ENCODE measurements at places on chromosomes 4 and X. TPM values are rescaled to one million over a fixed set of nuclear protein-coding genes. Genes with fewer than 3 reads are reported as not detected.

- DNase-seq: no peak
Measured at GRCh38 chr4:185849664-185850550, 37.9 kb upstream of the SORBS2 start.

MUC7 gene
- total RNA-seq: not detected

GRCh38 chrX:88940904-88941303 is 193.9 kb downstream of the CPXCR1 start:
- no peak for DNase-seq

HOPX gene
- not detected for total RNA-seq

FRMD7 gene
- total RNA-seq: not detected

- no peak for DNase-seq
Measured at GRCh38 chr4:45294464-45294863, 568.1 kb upstream of the GNPDA2 start.

GAGE12F gene
- 2.2 TPM for total RNA-seq

DNA sequence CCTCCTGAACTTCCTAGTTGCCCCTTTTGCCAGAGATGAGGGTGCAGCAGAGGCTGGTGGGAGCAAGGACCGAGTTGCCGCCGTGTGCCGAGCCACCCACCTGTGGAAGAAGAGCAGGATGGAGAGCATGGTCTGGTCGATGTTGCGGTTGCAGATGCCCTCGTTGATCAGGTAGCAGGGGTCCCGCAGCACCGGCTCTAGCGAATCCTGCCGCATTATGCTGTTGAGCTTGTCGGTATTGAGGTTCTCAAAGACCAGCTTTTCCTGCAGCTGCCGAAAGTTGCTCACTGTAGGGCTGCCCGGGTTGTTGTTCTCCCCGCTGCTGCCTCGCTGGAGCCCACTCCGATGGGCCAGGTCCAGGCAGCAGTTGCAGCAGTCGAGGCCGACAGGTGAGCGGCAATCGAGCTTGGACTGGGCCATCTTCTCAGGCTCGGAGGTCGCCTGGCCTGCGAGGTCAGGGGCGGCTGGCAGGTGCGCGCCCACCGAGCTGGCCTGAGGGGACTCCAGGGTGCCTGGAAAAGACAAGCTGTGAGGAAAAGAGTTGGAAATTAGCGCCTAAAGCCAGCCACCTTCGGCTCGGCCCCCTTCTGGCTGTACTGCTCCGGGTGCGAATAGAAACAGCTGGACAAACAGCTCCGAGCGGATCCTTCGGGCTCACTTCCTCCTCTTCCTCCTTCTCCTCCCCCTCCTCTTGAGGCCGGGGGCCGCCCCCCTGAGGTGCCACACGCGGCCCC is 420 bp downstream of the TSC22D3 start:
- no peak for DNase-seq

DNA sequence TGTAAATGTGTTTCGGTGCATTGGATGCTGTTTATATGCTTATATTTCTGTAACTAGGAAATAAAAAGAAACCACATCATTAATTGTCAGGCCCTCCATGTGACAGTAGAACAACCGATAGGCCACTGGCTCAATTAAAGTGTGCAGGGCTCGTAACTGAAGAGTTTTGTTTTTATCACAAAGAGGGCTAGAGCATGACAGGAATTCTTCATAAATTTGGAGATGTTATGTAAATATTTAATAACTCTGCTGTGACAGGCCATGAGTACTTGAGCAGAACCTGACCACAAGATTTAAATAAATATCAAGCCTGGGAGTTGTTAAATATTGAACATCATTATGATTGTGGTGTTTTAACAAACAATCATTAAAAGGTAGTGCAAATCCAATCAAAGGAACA is 55.9 kb downstream of the MID1 start:
- DNase-seq: no peak

- DNase-seq: no peak
Measured at GRCh38 chr4:99642725-99643489, 14.7 kb downstream of the C4orf54 start.

- no peak for DNase-seq
Measured at GRCh38 chr4:16439768-16440167, 213.5 kb upstream of the TAPT1 start.

DNA sequence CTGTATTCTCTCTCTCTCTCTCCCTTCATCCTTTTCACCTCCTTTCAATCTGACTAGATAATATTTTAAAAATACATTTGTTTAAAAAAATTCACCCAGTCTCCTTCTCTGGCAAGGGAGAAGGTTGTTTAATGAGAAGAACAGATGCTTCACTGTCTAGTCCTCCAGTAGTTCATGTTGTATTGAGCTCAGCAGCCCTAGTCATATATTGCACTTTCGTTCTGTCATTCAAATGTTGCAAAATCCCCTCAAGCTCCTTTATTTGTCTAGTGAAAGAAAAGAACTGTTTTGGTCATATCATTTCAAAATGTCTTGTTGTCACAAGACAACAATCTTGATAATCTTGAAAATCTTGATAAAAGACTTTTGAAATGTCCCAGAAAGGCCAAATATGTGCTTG is 248.0 kb downstream of the GALNTL6 start:
- DNase-seq: no peak

LRAT gene
- 0.03 TPM for total RNA-seq

DNA sequence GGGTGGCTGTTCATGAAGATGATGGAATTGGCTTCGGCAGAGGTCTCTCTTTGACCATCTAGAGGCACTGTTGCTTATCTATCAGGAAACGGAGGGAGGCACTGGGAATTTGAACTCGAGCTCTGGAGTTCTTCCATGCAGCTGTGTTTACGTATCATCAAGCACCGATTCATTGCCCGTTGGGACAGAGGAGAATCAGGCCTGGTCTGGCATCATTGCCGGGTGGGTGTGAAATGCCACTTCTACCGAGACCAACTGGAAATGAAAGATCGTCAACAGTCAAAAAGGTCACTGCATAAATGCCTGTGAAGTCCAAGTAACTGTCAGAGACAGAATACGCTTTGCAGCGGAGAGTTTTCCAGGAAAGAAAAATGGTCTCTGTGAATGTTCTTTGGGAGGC is 166.9 kb downstream of the ASMT start:
- no peak for DNase-seq

- DNase-seq: no peak
Measured at GRCh38 chrX:126967225-126967624, 147.7 kb downstream of the PRR32 start.

GRCh38 chr4:116016201-116016600 is 902.8 kb upstream of the NDST4 start:
- peak; percentile 51 for DNase-seq

- no peak for DNase-seq
Measured at GRCh38 chr4:69522554-69522953, 26.8 kb upstream of the UGT2B4 start.

GRCh38 chr4:185997296-185997695 is 71.7 kb upstream of the TLR3 start:
- no peak for DNase-seq

DNA sequence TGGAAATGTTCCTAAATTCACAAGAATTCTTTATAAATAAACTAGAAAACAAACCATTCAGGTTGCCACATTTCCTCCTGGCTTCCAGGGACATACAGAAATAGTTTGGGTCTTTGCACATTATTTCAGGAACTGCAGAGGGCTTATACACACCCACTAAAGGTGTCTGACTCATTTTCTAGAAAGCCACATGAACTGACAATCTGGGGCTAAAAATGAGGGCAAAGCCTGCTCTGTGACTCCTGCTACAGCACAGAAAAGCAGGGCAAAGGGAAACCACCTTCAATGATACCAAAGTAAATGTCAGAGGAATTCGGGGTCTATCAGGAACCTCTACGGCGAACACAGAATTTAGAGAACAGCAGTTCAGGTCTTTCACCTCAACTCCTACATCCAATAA is 112.2 kb upstream of the MAP3K15 start:
- peak; percentile 35 for DNase-seq

DNA sequence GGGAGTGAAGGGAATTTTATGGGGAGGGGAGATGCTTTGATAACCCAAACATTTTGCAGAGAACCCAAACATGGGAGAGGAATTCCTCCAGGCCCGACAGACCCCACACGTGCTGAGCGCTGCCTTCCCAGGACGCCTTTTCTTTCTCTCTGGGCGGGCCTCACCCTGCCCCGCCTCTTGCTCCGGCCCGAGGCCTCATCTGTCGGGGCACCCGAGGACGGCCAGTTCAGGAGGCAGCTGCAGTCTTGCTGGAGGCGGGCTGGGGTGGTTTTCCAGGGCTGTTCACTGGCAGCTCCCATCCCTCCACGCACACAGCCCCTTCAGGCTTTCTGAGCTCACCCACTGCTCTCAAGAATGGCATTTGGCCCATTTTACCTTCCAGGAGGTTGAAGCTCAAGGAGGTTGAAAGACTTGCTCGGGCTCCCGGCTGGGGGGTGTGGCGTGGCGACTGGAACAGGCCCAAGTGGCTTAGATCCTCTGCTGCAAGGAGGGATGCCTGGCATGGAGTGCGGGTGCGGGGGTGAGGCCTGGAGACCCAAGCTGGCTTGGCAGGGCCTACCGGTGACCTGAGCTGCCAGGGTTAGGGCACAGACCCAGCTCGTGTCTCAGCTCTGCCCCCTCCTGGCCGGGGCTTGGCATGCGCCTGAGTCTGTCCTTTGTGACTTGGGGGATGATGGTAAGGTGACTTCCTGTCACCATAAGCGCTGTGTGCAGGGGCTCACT is 99.2 kb downstream of the PSAPL1 start:
- DNase-seq: peak; percentile 71

- no peak for DNase-seq
Measured at GRCh38 chrX:49060914-49061313, 2.1 kb downstream of the CCDC120 start.

GRCh38 chr4:169109035-169109675 is 99.1 kb upstream of the CBR4 start:
- no peak for DNase-seq

SMIM31 gene
- not detected for total RNA-seq

DNA sequence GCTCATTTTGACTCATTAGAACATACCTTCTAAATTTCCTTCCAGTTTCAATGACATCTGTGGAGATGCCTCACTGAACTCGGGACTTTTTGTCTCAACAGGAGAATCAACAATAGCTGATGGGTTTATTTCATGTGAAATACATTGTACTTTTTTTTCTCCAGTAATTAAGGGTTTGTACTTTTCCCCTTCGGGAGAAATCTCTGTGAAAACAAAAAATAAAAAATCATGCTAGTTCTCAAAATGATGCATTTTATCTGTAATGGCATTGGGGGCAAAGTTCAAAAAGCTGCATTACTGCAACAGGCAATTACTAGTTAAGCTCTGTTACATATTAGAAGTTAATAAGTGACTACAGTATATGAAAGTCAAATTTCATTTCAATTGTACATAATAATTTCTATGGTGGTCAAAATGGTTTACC is 167.3 kb upstream of the SH3RF1 start:
- no peak for DNase-seq

F8A2 gene
- total RNA-seq: not detected

- no peak for DNase-seq
Measured at GRCh38 chr4:29770627-29771026, 949.5 kb upstream of the PCDH7 start.

- DNase-seq: no peak
Measured at GRCh38 chr4:88865046-88865445, 167.4 kb upstream of the NAP1L5 start.

DMD gene
- total RNA-seq: 24.0 TPM

- peak; percentile 3 for DNase-seq
Measured at GRCh38 chr4:71406459-71406963, 67.7 kb downstream of the SLC4A4 start.

ARX gene
- total RNA-seq: not detected

F9 gene
- not detected for total RNA-seq

GRCh38 chr4:164446516-164446915 is 307.4 kb upstream of the SMIM31 start:
- DNase-seq: peak; percentile 6

DNA sequence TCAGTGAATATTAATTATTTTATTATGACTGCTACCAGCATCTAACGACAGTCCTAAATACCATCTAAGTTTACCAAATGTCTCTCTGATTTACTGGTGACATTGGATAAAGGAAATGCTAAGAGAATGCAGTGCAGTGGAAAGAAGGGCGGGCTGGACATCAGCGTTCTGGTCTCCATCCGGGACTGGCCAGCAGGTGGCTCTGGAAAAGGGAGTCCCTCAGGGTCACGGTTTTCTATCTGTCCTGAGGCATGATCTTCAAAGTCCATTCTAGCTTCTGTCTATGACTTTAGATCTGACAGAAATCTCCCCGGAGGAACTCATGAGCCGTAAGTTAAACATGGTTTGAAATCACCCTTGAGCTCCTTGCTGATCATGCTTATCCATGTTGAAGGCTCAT is 3.3 kb downstream of the TRIM2 start:
- no peak for DNase-seq

GRCh38 chr4:92791871-92792440 is 488.2 kb downstream of the GRID2 start:
- no peak for DNase-seq

DNA sequence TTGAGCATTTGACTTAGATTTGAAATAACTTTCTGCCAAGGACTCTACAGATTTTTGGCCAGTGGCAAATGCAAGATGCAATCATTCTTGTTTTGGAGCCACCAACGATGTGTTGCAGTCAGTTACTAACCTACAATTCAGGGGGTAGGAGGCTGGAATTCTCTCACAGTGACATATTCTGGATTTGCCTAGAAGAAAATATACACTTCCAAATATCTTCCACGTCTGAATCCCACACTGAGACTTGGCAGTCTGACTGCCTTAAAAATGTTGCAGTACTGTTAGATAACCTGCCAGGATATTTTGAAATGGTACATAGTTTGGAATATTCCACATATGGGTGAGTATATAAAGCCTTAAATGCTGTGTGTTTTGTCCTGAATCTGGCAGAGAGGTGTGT is 27.6 kb upstream of the AGTR2 start:
- DNase-seq: no peak

DNA sequence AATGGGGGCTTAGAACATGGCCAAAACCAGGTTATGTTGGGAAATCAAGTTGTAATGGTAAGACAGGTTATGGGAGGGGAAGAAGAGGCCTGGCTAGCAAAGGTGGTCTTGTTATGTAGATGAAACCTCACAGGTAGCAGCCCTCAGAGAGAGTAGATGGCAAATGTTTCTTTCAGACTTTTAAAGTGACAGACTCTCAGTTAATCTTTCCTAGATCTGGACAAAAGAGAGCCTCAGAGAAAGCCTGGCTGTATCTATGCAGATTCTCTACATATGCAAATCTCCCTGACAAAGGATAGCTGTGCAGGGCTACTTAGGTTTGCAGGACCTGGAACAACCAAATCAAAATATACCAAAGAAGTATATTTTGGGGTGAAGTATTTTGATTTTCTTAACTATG is 284.1 kb upstream of the AMOT start:
- no peak for DNase-seq

DNA sequence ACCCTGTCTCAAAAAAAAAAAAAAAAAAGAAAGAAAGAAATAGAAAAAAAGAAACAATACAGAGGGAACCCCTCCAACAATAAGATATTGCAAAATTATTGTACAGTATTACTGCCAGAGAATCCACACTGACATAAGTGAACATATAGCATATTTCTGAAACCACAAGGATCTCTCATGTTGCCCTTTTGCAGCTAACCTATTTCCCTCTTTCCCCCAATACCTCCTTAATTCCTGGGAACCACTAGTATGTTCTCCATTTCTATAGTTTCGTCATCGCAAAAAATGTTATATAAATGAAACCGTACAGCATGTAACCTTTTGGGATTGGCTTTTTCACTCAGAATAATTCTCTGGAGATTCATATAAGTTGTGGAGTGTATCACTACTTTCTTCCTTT is 20.0 kb upstream of the BMP2K start:
- no peak for DNase-seq

HTN1 gene
- total RNA-seq: not detected

GRCh38 chr4:51851090-51851936 is 8.4 kb downstream of the DCUN1D4 start:
- no peak for DNase-seq

SLC16A2 gene
- 7.5 TPM for total RNA-seq
